ENCODE measurements at places on chromosomes 5 and 9. TPM values are rescaled to one million over a fixed set of nuclear protein-coding genes. Genes with fewer than 3 reads are reported as not detected.

GRCh38 chr5:107289030-107289714, 381.6 kb downstream of the EFNA5 start:
- no peak for DNase-seq

DNA sequence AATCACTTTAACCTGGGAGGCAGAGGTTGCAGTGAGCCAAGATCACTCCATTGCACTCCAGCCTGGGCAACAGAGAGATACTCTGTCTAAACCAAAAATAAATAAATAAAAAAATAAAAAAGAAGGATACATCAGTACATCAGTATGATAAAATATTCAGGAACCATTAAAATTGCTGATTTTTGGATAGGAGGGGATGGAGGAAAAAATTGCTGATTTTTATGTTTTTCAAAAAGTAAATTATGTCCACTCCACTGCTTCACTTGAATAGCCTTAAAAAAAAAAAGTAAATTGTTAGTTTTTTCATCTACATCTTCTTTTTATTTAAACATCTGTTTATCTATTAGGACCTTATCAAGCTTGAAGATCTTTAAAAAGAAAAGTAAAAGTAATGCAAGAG, 7.4 kb upstream of the GAPVD1 start:
- no peak for DNase-seq

DNA sequence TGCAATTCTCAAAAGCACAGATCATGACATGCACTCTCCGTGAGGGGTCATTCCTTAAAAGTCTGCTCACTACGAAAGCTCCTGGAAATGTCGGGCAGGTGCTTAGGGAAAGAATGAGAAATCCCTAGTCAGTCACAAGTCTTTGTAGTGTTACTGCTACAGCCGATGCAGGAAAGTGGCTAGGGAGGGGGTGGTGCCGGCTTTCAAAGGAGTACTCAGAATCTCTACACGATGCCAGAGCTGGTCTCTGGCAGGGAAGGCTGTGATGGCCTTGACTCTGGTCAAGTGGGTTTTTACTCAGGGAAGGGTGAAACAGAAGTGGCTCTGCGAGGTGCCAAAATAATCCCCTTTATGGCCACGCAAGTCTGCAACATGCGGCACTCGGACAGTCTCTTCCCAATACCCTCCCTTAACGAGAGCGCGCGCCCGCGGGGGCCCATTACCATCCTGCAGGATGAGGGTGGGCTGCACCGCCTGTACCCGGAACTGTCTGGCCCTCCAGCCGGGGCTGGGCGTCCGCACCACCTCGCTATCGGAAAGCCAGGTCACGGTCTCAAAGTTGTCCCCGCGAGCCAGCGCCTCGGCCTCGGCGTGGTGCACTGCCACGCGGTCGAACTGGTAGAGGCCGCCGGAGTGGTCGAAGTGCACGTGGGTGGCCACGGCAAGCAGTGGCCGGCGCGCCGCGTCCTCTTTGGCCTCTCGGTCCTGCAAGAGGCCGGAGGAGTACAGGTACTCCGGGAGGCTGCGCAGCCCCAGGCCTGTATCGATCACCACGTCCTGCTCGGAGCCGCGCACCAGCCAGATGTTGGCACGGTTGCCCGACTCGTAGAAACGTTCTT, 956 bp downstream of the MBLAC2 start:
- DNase-seq, result peak; percentile 29

The SSNA1 gene
- 65.3 TPM for polyA plus RNA-seq

- DNase-seq, result no peak
These were observed 82.8 kb upstream of the RORB start for GRCh38 chr9:74414325-74414724.

DNA sequence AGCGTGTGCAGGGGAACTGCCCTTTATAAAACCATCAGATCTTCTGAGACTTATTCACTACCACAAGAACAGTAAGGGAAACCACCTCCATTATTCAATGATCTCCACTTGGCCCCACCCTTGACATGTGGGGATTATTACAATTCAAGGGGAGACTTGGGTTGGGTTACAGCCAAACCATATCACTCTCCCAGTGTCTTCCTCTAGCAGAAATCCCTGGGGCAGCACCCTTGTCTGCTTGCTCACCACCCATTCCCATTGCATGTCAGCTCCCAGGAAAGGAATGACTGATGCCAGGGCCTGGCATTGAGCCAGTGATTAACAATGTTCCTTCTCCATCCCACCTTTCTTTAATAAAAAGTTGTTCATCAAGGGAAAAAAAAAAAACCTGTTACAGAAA, 199.0 kb downstream of the IRX1 start:
- DNase-seq, result no peak

- no peak for DNase-seq
These were observed 190.4 kb downstream of the TARS1 start for GRCh38 chr5:33631139-33631538.

The FOXD1 gene
- polyA plus RNA-seq, result 11.8 TPM

- DNase-seq, result no peak
These were observed 584.1 kb upstream of the NUDT12 start for GRCh38 chr5:104146652-104147051.

The CKMT2 gene
- polyA plus RNA-seq, result 10.3 TPM

The SOX30 gene
- 0.64 TPM for polyA plus RNA-seq

GRCh38 chr9:133405508-133406438, 12.0 kb downstream of the REXO4 start:
- DNase-seq, result no peak

The CER1 gene
- 0.38 TPM for polyA plus RNA-seq

DNA sequence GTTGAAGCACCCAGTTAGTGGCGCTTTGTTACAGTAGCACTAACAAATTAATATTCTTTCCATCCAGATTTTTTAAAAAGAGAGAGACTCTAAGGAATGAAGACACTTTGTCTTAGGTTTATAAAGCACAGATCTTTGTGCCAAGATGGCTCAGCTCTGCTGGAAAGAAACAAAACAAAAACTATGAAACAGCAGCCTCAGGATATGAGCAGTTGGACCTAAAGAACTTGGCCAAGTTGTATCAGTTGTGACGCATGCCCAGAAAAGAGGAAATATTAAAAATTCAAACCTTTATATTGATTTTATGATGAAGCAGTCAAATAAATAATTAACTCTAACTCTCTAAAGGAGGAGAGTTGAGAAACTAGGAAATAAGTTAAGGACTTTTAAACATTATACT, 427.2 kb downstream of the SPOCK1 start:
- no peak for DNase-seq

The CAMK4 gene
- 6.2 TPM for polyA plus RNA-seq

- no peak for DNase-seq
These were observed 41.9 kb downstream of the TNFAIP8 start for GRCh38 chr5:119397518-119398380.

The CCL21 gene
- 50.9 TPM for polyA plus RNA-seq

DNA sequence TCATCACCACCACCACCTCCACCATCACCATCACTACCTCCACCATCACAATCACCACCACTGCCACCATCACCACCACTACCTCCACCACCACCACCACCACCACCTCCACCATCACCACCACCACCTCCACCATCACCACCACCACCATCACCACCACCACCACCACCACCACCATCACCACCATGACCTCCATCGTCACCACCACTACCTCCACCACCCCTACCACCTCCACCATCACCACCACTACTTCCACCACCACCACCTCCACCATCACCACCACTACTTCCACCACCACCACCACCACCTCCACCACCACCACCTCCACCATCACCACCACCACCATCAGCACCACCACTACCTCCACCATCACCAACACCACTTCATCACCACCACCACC, 23.5 kb upstream of the ADCY2 start:
- no peak for DNase-seq

DNA sequence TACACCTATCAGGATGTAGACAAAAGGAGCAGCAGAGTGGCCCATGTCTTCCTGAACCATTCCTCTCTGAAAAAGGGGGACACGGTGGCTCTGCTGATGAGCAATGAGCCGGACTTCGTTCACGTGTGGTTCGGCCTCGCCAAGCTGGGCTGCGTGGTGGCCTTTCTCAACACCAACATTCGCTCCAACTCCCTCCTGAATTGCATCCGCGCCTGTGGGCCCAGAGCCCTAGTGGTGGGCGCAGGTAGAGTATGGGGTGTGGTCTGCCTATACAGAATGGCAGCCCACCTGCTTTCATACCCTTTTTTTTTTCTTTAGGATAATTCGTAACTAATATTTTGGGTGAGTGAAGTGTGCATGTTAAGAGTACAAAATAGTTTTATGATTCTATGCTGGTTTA, 1.1 kb downstream of the SLC27A6 start:
- no peak for DNase-seq

The ANKRD31 gene
- polyA plus RNA-seq, result 0.46 TPM

The PCDHGC5 gene
- polyA plus RNA-seq, result 0.40 TPM

DNA sequence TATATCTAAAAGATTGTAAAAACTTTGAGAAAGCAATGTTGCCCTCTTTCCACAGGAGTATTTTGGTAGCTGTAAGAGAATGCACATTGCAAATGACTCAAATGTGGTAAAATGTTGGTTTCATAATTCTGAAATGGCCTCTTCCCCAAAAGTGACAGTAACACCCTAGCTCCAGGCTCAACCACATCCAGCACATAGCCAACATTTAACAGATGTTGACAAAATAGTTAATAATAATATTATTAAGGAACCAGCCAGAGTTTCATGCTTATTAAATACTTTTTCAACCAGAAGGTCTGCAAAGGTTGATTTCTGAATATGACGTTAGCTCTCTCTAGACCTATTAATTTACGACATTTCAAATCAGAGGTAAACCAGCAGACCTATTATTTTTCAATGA, 1.3 kb downstream of the ANXA1 start:
- no peak for DNase-seq

The AMBP gene
- 1.9 TPM for polyA plus RNA-seq

- DNase-seq, result no peak
These were observed 88.5 kb downstream of the KIAA1958 start for GRCh38 chr9:112575107-112575506.

- no peak for DNase-seq
These were observed 49.9 kb downstream of the LRRTM2 start for GRCh38 chr5:138824924-138825863.

The RNF180 gene
- polyA plus RNA-seq, result 9.0 TPM

- no peak for DNase-seq
These were observed 69.4 kb upstream of the ADAMTSL1 start for GRCh38 chr9:18404434-18405029.

DNA sequence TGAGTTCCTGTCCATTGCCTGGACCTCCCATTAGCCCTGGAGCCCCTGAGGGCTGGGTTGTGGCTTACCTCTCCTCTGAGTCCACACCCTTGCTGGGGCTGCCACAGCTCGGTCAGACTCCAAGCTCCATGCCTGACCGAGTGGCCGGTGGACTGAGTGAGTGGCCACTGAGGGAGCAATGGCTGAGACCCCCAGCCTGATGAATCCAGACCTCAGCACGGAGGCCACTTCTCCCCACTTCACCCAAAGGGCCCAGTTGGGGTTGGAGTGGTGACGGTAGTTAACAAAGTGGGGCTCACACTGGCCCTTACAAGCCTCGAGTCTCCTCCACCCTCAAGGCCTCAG, 28.8 kb downstream of the PDGFRB start:
- no peak for DNase-seq

- DNase-seq, result no peak
These were observed 28.1 kb downstream of the SMARCA2 start for GRCh38 chr9:2043243-2043642.

Measured in renal pelvis (tissue), 12 donors.